IPS DF 19.7 (cell line): ENCODE measurements at places on chromosomes 4 and X.
A peak's percentile ranks its signal among the peaks of the same experiment; 100 is the strongest.

GRCh38 chr4:87566276-87566675 lies 37.1 kb upstream of the SPARCL1 start:
- DNase-seq, result no peak

DNA sequence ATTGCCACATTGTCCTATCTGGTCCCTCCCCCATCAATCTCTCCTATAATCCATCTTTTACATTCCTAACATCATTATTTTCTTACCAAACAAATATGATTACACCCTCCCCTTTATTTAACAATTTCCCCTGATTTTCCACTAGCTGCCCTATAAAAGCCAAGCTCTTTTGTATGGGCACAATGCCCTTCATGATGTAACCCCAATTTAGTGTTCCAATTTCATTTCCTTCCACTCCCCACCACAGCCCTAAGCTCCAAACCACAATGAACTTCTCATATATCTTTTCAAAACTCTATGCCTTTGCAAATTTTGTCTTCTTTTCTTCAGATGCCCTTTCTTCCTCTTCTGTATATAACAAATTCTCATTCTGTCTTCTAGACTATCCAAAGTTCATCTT lies 39.5 kb upstream of the PTPN13 start:
- no peak for DNase-seq

- no peak for DNase-seq
Observed at GRCh38 chrX:48992341-48992740, 9.7 kb downstream of the GRIPAP1 start.

- DNase-seq, result no peak
Observed at GRCh38 chrX:119218198-119218597, 17.9 kb upstream of the PGRMC1 start.

DNA sequence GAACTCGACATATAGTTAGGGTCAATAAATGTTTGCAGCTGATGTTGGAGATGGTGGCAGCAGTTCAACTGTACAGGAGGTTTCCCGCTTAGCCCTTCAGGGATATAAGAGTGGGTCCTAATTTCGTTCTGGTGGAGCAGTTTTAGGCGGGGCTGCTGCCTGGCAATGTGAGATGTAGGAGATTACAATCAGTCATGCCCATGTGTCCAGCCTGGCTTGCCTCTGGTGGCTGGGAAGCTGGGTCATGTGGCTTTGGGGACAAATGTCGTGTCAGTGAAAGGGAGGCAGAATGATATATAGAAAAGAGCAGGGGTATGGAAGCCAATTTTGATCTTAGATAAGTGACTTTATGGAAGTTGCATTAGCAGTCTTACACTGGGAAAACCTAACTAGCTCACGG lies 129.4 kb downstream of the CLCN4 start:
- no peak for DNase-seq

DNA sequence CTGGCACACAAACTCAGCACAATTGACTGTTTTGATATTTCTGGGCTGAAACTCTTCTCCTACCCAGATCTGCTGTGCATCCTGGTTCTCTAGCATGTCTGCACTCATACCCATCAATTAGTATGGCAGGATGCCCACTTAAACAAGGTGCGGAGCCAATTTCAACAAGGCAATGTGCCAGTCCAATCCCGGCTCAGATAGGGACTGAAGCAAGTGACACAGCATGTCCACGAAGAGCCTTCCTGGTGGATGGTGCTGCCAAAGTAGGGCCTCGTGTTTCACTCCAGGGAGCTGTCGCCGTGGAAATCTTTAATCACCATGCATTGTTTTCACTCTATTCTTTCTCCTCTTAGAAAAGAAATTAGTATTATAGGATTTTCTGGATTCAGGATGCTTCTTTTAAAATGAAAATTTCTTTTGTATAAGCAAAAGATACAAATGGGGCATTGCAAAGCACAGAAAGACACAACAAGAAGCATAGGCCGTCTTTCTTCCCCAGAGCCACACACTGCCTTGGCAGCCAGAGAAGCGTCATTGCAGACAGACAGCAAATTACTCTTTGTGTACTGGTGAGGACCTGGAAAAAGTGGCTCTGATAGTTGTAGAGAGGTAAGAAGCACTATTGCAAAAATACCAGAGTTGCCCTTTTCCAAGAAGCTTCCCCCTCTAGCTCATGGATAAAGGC lies 40.6 kb upstream of the LSM6 start:
- no peak for DNase-seq

DNA sequence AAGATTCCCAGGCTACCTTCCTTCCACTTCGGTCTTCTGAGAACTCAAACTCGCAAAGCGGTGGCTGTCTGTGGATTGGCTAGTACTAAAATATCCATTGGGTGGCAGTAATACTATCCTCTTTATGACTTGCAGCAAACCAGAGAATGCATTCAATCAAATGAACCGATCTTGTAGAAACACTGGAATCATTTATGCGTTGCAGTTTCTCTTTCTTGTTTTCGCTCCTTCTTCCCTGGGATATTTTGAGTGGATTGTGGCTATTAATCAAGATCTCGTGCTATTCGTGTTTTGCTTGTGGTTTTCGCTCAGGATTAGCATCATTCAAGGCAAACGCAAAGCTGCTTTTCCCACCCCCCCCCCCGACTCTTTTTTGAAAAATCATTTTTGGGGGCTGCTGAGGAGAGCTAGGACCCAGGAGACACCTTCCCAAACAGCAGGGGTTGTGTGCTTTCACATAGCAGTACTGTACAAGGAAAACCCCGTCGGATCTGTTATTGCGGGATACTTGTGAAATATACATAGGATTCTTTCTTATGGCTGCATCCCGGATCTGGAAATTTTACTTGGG lies at the start of gene IL1RAPL1:
Gene IL1RAPL1, plus strand, starts transcription at position 466 of the 571 bp plus-strand sequence.
- no peak for DNase-seq

DNA sequence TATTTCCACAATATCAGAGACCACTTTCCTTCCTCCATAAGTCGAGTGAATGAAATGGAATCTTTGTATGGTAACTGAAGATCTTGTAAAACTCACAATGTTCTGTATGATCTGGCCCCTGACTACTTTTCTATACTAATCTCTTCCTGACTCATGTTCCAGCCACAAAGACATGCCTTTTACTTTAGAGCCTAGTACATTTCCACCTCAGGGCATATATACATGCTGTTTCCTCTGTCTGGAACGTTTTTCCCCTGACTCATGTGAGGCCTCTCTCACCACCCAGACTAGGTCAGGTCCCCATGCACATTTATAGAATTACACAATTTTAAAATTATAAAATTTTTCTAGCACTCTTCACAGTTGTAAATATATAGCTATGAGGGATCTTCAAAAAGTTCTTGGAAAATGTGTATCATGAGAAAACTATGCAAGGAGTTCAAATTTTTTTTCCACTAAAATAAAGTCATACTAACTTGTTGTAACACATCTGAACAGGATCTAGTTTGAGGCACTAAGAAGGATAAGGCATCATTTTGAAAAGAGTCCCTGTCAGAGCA lies 208.8 kb downstream of the SH2D1A start:
- DNase-seq, result no peak

DNA sequence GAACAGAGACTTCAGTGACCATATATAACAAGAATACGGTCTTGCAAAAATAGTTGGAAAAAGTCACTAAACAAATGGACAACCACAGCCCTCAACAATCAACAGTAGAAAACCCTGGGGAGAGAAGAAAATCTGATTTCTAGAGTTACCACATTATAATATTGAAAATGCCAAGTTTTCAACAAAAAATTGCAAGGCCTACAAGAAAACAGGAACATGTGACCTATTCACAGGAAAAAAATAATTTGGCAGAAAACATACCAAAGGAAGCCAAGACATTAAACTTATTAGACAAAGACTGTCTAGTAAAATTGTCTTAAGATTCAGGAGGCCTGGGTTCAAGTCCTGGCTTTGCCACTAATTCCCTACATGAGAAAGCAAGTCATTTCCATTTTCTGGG lies 64.7 kb downstream of the ARHGEF9 start:
- no peak for DNase-seq

DNA sequence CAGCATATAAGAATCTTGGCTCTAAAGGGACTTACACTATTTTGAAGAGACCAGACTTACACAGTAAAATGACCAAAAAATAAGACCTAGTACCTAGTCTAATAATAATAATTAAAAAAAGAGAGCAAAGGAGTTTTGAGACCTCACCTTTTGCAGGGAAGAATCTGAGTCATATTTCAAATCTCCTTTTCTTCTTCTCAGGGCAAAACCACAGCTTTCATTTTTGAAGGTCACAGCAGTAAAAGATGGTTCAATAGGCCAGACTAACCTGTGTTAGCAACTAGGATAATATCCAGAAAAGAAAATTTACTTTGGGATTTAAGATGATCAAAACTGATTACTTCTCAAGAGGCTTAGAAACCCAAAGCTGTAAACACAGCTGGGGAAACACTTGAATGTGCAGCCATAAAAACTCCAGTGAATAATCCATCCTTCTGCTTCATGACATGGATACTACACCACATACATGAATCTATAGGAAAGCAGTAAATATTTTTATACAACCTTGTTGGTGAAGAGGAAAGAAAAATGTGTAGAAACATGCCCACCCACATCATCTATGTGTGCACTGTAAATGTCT lies 25.9 kb upstream of the LNX1 start:
- DNase-seq, result no peak

DNA sequence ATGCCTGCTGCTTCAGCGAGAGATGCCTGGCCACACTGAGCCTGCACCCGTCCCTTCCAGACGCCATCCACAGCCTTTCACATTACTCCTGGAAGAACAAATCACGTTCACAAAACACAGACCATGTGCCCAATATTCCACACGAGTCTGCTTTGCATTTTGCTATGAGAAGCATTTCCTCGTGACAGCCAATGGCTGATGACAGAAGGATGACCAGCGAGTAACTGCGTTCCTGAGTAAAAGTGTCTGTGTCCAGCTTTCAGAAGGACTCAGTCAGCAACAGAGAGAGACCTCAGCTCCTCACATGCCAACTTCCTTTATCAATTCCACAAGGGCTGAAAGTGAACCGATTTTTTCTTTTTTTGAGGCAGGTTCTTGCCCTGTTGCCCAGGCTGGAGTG lies 19.5 kb downstream of the NAT8L start:
- no peak for DNase-seq

- DNase-seq, result no peak
Observed at GRCh38 chr4:88729146-88729760, 31.6 kb upstream of the NAP1L5 start.

DNA sequence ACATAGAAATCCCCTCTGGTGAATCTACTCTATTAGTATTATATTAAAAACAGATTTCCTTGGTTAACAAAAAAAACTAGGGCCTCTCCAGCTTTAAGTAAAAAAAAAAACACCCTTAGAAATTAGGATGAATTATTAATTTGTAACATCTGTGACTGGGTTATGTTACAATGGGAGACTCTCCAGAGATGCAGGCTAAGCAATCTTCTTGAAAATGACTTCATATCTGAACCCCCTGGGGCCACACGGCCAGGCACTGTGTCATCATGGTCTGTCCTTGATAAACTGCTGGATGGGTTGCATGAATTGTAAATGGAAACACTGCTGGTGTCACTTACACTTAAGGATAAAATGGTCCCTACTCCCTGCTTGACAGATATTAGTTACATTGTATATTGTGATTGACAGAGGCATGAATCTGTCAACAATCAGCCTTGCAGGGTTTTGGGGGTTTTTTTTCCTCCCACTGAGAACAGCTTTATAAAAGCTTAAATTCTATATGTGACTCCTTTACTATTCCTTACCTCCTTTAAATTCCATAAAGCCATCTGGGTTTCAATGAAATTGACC lies 49.1 kb downstream of the PRKG2 start:
- DNase-seq, result no peak

DNA sequence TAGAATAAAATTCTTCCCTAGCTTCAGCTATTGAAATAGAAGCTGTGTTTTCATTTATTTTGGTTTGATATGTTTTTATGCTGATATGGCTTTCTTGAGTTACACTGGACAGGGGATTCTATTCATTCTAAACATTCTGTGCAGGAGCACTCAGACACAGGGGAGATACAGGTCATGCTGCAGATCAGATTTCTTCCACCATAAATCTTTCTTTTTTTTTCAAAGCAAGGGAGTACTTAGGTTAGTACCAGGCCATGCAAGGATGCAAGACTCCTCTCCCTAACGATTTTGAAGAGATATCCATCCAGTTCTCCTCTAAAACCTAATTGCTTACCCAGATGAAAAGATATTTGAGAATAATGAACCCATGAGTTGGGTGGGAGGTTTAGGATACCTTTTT lies 21.4 kb downstream of the ETDC start:
- no peak for DNase-seq

DNA sequence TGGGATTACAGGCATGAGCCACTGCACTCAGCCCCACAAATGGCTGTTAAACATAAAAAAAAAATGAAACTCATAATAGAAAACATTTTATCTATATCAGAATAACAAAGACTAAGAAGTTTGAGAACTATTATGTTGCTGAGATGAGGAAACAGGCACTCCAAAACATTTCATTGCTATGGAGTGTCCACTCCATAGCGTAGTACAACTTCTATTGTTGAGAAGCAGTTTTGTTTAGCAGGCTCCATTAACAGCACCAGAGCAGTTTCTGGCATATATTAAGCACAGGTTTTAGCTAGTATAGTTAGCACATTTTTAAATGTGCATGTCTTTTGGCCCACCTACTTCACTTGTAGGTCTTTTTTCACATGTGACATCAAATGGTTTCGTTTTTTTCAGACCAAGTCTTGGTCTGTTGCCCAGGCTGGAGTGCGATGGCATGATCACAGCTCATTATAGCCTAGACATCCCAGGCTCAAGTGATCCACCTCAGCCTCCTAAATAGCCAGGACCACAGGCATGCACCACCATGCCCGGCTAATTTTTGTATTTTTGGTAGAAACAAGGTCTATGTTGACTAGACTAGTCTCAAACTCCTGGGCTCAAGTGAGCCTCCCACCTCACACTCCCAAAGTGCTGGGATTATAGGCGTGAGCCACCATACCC lies 5.8 kb downstream of the HMGB2 start:
- DNase-seq, result no peak

DNA sequence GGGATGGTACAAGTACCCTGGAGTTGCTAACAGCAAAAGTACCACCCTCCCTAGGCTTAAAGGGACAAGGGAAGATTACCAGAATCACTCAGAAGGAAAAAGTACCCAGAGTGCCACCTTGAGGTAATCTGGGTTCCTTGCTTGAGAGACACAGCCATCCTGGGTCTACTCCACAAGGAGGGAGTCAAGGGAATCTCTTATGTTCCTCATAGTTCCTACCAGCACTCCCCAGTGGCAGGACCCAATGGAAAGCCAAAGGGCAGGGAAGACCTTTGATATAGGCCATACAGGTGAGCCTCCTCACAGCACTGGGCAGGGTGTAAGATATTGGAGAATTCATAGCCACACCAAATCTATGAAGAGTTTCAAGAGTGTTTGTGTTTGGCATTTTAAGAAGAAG lies 5.7 kb downstream of the IL2 start:
- DNase-seq, result peak; percentile 83

DNA sequence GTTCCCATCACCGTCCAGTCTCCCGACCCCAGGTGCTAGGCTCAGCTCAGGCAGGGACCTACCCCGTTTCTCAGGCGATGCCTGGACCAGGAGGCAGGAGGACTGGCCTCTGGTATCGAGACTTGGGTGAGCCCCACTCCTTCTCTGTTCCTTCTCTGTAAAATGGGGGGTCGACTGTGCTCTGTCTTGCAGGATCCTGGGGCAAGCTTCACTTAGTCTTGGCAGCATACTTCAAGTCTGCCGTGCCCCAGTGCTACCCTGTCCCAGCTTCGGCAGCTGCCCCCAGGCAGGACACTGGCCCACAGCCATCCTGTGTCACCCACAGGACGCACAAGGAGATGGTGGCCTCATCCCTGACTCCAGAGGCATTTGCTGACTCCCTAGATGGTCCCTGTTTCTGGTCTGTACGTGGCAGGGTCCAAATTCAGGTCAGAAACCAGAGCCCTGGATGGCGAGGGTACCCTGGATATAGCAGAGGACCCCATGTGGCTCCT lies 7.0 kb upstream of the HAUS7 start:
- DNase-seq, result no peak
